ENCODE measurements at places on chromosomes 16 and 17.

- DNase-seq = no peak
These were observed 17.2 kb downstream of the ST3GAL2 start for GRCh38 chr16:70421473-70422311.

DNA sequence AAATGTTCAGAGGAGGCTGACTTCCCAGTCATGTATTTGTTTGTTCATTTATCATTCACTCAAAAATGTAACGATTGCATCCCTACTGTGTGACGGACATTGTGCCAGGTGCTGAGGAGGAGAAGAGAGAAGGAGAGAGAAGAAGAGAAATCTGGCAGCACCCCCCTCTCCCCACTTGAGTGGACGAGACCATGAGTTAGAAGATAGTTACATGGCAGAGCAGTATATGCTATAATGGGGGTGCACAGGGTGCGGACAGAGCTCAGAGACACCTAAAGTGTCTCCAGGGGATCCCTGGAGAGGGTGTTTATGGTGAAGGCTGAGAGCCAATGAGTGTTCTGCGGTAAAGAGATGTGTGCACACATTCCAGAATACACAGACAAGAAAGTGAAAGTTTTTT, 6.6 kb upstream of the JPH3 start:
- DNase-seq = no peak

DNA sequence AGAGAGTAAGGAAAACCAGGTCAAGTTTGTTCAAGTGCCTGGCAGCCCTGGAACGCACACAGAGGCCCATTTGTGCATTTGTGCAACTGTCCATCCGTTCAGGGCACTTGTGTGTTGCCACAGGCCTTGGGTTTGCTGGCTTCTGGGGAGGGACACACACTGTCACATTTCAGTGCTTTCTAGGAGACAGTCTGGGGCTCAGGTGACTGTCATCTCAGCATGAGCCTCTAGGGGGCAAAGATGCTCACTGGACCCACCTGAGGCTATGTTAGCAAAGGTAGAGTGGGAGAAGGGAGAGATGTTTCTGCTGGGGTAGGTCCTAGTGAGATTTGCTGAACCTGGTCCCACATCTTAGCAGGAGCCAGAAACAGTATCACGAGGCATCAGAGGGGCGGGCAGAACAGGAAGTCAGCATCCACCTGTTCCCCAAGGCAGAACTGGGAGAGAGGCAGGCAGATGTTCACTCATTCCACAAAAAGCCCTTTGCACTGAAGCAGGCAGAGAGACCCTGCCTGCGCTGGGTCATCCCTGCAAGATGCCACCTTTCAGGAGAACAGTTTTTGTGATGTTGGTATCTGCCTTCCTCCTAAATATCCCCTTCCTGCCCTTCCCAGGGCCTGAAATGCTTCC, 48.5 kb downstream of the RAI1 start:
- DNase-seq = peak; percentile 74

- DNase-seq = peak; percentile 32
These were observed 1.3 kb downstream of the USP36 start for GRCh38 chr17:78839235-78839761.

DNA sequence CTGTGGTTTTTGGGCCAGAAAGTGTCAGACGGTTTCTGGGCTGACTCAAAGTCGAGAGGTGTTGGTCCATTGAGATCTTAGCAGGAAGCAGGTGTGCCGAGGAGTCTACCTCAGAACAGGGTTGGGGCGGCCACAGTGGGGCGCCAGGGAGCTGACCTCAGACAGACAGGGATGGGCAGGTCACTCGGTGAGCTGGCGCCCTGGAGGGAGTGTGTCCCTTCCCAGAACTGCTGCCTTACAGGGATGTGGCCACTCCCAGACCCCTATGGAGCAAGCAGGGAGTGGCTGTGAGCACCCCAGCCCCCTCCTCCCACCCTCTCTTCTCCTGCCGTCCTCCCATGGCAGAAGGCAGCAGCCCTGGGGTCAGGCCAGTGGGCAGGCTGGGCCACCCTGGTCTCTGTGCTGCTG, 14.0 kb upstream of the DPEP1 start:
- peak; percentile 35 for DNase-seq

- DNase-seq = no peak
These were observed 157.5 kb upstream of the SOX9 start for GRCh38 chr17:71963351-71963750.

DNA sequence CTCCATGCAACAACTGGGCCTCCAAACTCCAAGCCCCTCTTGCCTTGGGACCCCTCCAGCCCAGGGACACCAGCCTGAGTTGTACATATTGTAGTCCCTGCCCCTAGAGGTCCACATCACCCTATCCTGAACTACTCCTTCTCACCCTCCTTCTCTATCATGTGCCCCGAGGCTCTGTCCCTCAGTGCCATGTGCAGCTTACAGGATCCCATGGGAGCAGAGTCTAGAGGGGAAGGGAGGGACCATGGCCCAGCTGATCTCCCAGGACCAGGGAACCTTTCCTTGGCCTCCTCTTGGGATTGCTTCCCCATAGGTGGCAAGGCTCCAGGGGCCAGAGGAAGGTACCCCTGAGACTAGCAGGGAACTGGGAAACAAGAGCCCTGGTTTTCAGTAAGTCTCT, 35.3 kb downstream of the TMEM132E start:
- no peak for DNase-seq

DNA sequence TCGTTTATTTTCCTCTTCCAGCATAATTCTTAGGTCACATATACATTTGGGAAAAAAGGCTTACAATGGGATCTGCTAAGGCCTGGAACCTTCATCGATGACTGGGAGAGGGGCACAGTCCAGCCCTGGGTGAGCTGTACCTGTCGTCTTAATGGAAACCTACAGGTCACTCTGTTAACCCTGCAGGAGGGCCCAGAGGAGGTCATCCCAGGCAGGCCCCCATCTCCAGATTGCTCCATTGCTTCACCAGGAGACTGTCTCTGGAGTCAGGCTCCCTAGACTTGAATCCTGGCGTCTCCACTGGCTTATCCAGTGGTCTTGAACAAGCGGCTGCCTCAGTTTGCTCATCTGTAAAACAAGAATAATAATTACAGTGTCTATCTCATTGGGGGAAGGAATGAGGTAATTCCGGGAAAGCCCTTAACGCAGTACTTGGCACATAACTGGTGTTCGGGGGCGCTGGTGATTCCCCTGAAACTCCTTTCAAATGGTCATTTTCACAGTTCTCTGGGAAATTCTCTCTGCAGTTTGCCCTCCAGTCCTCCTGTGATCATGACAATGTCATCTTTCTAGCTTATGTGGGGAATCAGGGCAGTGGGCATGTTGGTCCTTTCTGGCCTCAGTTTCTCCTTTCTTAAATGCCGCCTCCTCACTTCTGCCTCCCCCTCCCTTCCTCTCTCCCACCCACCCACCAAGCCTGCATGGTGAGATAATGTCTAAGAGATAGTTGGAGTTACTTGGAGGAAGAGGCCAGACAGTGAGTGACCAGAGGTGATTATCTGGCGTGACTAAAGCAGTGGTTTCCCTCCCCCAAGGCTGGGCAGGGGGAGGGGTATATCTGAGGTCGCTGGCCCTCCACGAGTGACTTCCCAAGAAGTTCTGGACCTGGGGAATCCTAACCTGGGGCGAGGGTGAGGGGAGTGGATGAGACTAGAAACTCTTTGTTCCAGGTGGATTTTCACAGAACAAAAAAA, 31.3 kb upstream of the TAC4 start:
- no peak for DNase-seq

GRCh38 chr17:77959126-77959925, 823 bp downstream of the TNRC6C start:
- peak; percentile 29 for DNase-seq

DNA sequence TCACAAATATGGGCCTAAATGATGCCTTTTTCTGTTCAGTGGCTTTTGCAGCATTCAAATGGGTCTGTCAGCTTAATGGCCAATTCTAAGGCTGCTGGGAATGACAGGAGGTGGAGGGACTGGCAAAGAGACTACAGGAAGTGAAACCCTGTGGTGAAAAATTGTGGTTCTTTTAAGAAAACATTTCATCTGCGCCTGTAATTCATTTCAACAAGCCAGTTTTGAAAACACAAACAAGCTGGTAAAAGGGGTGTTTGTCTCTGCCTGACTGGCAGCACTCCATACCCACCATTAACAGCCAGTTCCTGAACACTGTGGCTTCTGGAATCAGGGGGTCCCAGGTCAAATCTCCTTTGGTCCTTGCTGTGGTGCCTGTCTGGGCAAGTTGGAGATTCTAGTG, 3.6 kb upstream of the KDM8 start:
- peak; percentile 65 for DNase-seq

GRCh38 chr16:4548124-4548523, 8.0 kb upstream of the C16orf96 start:
- no peak for DNase-seq

DNA sequence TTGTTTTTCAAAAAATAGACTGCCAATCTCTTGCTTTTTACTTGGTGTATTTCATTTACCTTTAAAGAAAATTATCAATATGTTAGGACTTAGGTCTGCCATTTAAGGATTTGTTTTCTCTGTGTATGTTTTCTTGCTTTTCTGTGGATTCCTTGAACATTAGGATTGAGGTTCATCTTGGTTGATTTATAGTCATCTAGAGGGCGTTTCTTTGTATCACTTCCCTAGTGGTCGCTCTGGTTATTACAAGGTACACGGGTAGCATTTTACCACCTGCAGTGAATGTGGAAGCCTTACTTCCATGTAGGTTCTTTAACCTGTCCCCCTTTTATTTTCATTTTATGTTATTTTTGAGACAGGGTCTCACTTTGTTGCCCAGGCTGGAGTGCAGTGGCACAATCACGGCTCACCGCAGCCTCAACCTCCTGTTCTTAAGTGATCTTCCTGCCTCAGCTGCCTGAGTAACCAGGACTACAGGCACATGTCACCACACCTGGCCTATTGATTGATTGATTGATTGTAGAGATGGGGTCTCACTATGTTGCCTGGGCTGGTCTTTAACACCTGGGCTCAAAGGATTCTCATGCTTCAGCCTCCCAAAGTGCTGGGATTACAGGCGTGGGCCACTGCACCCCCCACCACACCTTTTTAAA, 35.2 kb upstream of the CBX4 start:
- peak; percentile 51 for DNase-seq

DNA sequence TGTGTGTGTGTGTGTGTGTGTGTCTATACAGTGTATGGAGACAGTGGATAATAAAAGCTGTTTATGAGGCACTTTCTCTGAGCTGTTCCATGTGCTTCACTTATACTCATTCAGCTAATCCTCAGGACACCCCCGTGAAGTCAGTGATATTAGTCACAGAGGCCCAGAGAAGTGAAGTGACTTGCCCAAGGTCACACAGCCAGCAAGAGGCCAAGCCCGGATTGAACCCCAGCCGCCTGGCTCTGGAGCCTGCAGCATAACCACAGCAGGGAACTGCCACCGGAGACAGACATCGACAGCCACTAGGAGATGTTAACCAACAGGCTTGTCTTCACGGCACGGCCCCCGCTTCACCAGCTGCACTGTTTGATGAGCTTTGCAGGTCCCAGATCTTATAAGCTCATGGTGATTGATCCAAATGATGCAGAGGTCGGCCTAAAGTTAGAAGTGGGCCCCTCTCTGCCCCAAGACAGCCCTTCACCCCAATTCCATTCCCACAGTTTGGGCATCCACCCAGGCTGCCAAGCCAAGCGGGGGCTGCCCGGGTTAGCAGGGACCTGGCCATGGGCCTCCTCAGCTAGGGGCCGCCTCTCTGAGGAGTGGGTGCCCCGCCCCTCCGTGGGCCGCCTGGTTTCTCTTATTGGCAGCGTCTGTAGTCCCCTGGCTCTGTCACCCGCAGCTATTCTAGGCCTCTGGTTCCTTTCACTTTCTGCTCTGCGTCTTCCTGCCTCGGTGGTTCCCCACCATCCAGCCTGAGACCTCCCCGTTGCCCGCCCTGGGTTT, 30.9 kb downstream of the SOCS1 start:
- peak; percentile 83 for DNase-seq

GRCh38 chr17:2215616-2216364, 87.8 kb downstream of the SMG6 start:
- DNase-seq = peak; percentile 68

GRCh38 chr16:57474671-57475661, 11.3 kb downstream of the DOK4 start:
- DNase-seq = no peak

DNA sequence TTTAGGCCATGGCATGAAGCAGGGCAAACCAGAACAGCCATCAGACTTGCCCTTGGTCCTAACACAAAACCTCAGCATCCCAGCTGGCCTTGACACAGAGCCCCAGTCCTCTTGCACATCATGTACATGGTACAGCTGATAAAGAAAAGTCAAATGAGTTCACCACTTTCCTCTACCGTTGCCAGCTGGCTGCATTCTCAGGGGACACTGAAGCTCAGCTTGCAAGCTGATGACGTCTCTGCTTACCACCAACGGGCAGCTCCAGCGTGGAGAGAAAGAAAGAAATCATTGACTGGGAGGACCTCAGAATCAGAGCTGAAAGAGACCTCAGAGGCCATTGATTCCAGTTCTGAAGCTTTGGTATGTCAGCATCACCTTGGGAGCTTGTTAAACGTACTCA, 80.7 kb upstream of the CES5A start:
- DNase-seq = no peak

DNA sequence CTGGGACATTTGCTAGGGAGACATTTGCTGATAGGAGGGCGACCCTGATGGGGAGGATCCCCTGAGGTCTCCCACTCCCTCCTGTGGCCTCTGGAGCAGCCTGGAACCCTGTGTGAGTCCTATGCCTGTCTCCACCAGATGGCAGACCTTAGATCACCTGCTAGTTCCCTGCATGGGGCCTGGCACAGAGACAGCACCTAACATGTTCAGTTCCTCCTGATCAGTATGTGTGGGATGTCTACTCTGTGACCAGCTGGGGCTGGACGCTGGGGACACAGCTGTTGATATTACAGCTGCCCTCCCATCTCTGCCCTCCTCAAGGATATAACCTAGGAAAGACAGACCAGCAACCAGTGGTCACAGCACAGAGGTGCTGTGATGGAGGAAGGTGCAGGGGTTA, 1.1 kb upstream of the ADCY7 start:
- DNase-seq = peak; percentile 68

DNA sequence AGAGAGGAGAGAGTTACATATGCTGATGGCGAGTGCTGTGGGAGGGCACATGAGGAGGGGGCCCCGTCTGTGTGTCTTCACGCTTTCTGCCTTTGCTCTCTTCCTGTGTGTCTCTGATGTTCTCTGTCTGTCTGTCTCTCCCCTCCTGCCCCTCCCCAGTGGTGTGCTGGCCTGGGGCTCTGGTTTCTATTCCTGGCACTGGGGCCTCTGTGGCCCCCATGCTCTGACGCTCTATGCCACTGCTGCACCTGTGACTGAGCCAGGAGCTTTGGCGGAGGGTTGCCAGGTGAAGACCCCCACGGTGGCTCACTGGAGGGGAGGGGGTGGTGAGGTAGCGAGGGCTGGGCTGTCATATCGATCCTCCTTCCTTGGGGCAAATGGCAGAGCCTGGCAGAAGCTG, 24.6 kb upstream of the BRD7 start:
- DNase-seq = no peak

- DNase-seq = peak; percentile 45
These were observed 20.4 kb upstream of the SLC38A8 start for GRCh38 chr16:84062734-84063640.

DNA sequence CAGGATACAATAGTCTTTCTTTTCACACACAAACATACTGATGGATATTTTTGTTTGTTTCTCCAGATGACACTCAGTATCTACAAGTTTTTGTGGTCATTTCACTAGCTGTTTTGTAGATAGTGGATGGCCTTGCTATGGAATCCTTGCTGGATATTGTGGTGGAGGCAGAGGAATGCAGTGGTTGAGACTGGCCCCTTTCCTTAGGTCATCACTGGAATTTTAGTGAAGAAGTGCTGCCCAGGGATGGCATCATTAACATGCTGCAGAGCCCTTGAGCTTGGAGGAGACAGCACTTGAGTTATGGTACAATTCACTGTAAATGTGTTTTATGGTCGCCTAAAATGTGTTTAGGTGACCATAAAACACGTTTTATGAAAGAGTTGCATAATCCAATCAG, 455.9 kb upstream of the HSBP1 start:
- no peak for DNase-seq

GRCh38 chr17:42050393-42051012, at the start of gene C17orf113:
Gene C17orf113 (minus strand): TSS chr17:42050601. CDS start chr17:42043376, 7,225 bp downstream.
- peak; percentile 42 for DNase-seq

Measured in CD4-positive, alpha-beta T cell treated with Interleukin-2 at 100 ng/mL for 4 hours (primary cell).